Stimulated activated CD4-positive, alpha-beta T cell treated with anti-CD3 and anti-CD28 coated beads, Interleukin-1b, Interleukin-23, amount 100 ng/mL, for 1 hour (primary cell): ENCODE measurements at places on chromosomes 6 and 20.

DNA sequence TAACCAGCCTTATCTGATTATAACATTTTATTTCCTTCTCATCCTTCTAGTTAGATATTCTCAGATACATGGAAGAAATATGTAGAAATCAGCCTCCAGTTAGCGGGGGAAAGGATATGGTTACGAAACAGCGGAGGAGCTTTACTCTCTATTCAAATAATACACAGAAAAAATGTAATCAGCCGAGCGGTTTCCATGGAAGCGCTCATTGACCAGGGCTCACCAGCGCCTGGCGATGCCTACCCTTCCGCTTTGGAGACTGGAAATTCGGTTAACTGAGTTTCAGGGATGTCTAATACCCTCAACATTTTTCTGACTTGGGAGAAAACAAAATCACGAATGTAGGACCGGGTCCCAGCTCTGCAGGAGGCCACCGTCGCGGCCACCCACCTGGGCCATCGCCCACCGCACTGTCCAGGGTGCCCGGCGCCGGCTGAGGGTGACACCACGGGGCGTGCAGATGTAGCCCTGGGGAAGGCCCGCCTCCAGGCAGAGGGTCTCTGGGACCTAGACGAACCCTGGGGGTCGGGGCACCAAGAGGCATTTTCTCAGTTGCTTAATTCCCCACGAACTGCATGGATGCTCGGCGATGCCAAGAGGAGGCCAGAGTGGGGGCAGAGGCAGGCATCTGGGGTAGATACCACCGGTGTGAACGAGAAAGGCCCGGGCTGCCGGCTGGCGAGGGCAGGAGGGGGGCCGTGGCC is 1.7 kb downstream of the PRR18 start:
- no peak for DNase-seq

DNA sequence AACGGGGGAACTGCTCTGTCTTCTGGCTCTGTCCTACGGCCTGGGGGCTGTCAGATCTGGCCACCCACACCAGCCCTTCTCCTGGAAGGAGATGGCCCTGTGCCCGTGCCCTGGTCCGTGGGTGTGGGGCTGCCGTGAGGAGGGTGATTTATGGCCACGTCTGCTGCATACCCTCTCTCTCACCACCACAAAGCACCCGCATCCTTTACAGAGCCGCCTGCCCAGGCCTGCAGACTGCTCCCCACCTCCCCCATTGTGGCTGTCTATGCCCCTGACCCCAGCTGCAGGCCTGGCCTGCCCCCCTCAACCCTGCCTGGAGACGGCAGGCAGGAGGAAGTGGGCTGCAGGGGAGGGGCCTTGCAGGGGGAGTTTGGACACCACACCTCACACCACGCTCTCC is 72.7 kb upstream of the GATA5 start:
- DNase-seq: no peak

GRCh38 chr20:34637245-34638038 is 39.5 kb downstream of the PIGU start:
- no peak for DNase-seq

DNA sequence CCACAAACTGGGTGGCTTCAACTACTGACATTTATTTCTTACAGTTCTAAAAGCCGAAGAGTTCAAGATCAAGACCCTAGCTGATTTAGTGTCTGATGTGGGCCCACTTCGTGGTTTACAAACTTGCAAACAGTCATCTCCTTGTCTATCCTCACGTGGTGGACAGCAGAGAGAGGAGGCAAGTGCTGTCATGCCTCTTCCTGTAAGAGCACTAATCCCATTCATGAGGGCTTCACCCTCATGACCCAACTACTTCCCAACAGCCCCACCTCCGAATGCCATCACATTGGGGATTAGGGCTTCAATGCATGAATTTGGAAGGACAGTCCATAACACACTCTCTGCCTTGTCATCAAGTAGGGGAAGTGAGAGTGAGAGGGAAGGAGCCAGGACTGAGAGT is 15.6 kb upstream of the ISM1 start:
- no peak for DNase-seq

- no peak for DNase-seq
Observed at GRCh38 chr6:125356884-125357283, 55.1 kb upstream of the HDDC2 start.

- no peak for DNase-seq
Observed at GRCh38 chr6:165049362-165049761, 260.0 kb downstream of the C6orf118 start.

DNA sequence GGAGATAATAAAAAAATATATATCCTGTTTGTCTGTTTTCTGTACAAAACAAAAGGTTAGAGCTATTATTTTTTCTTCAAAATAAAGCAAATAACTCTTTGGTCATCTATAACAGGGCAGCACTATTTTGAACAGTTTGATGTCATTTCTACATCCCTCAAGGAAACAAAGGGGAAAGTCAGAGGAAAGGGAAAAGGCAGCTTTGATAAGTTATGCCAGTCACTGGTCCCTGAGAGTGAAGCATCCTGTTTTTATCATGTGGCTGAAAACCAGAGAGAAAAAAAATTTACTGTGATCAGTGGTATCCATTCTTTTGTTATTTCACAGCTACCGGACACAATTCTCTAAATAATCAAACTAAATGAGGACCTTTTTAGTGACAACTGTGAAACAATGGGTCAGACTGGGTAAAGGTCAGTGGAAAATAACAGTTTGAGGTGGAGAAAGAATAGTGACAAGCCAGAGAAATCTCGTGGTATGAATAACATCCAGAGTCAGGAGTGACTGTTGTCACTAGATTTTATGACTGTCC is 356.0 kb downstream of the HDGFL1 start:
- no peak for DNase-seq
